ENCODE measurements at places on chromosomes 4 and X.
A peak's percentile ranks its signal among the peaks of the same experiment; 100 is the strongest.

GRCh38 chrX:48107717-48108116 is 22.7 kb upstream of the SPACA5B start:
- no peak for DNase-seq

DNA sequence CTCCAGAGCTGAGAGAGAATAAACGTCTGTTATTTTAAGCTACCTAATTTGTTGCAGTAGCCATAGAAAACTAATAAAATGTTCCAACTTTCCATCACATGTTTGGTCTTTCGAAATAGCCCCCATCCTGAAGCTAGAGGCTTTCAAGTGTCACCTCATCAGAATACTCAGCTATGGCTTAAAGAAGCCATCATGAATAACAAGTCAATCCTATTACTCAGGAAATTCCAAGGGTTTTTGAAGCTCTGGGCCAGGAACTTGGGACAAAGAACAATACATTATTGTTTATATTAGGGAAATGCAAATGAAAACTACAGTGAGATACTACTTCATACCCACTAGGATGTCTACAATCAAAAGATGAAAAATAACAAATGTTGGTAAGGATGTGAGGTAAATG is 42.2 kb downstream of the TBCK start:
- no peak for DNase-seq

- DNase-seq, result no peak
These were observed 235.4 kb downstream of the NAF1 start for GRCh38 chr4:162931286-162931685.

DNA sequence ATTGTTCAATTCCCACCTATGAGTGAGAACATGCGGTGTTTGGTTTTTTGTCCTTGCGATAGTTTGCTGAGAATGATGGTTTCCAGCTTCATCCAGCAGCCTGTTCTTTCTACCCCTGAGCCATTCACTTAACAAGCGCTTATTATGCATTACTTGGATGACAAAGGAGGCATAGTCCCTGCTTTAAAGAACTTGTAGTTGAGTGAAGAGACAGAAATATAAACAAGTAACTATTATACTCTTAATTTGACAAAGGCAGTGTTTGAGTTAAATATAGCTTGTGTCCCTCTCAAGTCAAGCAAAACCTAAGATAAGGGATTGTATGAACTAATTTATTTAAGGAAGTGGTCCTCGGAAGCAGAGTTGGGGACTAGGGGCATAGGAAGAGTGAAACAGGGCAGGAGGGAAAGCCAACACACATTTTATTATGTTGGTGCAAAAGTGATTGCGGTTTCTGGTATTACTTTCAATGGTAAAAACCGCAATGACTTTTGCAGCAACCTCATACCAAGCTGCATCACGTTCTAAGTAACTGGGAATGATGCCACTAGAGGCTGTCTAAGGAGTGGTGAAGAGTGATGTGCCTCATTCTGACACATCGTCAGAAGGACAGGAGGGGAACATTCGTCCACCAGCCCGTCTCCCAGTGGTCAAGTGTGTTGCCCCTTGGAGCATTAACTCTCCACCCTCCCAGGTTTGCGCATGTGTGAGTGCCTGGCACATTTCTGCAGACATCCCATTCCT is 41.8 kb downstream of the QDPR start:
- DNase-seq, result no peak

DNA sequence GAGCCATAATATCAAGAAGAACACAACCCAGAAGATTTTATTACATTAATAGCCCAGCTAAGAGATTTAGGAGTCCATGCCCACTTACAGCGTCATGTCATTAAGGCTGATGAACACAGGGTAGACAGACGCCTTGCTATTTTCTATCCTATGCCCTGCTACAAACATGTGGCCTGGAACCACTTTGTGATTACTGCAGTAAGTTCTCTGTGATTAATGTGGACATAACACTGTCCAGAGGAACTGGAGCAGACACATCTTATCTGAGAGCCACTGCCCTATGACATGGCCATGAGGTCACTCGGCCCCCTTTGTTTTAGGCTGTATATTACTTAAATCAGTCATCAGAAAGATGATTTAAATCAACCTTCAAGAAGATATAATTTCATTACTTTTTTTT is 211.7 kb downstream of the MAML3 start:
- no peak for DNase-seq

GRCh38 chrX:78106651-78106986 is 2.6 kb downstream of the PGK1 start:
- DNase-seq, result no peak

- DNase-seq, result no peak
These were observed 98.8 kb downstream of the NPNT start for GRCh38 chr4:105994061-105994460.

- peak; percentile 60 for DNase-seq
These were observed 127.6 kb upstream of the GATB start for GRCh38 chr4:151888367-151888866.

DNA sequence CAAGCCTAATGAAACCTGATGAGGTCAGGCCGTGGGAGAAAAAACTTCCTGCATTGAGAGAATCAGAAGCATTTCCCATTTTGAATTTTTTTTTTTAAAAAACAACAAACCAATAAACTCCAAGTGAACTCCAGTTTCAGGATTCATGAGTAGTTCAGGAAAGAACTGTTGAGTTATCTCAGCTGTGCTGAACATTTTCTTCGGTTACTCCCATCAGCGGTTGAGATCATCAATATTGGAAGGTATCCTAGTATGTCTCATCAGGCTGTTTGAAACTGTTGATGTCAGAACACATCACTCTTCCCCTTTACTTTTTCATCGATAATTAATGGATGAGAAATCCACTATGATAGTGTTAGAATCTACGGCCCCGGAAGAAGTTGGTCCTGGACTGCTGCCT is 82.4 kb upstream of the ADGRG2 start:
- DNase-seq, result no peak

- no peak for DNase-seq
These were observed 37.3 kb downstream of the APBB2 start for GRCh38 chr4:41177016-41177415.

GRCh38 chr4:930028-930551 is 2.0 kb downstream of the GAK start:
- DNase-seq, result peak; percentile 68

DNA sequence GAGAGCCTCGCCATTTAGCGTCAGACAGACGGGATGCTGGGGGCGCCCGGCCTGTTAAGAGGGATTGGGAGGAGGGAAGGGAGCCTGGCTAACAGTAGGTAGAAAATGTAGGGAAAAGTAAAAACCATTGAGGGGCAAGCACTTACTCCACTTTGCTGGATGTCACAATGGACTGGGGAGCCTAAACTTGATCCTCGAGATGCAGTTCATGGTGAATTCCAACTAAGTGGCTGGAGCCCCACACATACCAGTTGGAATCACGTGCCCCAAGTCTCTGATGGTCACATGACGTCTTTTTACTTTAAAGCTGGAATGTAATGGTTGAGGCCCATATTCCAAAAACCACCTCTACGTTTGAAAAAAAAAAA is 1.5 kb downstream of the PLS3 start:
- no peak for DNase-seq

- DNase-seq, result no peak
These were observed 123.0 kb upstream of the AP1S2 start for GRCh38 chrX:15977644-15978043.

DNA sequence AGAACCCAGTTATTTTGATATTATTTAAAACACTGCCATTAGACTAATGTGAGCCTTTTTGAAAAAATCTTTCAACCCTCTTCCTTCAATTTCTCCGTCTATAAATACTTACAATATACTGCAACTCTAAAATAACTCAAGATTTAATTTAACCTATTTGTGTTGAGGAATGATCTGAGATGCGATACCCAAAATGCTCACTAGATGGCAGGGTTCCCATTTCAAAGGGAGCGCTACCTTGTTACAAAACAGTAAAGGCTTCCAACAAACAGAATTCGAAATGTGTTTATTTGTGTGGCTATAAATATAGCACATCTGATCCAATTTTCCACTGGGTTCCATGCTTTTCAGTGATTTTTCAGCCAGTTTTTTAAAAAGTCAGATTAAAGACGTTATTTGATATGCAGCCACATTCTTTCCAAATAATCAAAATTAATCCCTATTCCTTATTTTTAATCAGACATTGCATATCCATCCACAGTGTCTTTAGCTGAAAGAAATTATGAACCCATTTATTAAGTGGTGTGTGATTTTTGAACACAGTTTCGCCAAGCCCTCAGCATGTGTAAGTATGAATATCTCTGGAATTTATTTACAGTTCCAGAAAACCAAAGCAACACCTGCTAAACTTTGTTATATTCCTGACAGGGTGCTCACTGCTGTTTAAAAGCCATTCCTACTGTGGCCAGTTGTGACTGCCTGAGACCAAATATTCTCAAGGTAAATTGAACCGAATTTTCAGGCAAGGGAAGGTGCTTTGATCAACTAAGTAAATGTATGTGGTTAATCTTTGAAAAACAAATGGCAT is 668.0 kb upstream of the LCORL start:
- peak; percentile 79 for DNase-seq

GRCh38 chr4:74793757-74794381 is 454 bp downstream of the BTC start:
- DNase-seq, result no peak

DNA sequence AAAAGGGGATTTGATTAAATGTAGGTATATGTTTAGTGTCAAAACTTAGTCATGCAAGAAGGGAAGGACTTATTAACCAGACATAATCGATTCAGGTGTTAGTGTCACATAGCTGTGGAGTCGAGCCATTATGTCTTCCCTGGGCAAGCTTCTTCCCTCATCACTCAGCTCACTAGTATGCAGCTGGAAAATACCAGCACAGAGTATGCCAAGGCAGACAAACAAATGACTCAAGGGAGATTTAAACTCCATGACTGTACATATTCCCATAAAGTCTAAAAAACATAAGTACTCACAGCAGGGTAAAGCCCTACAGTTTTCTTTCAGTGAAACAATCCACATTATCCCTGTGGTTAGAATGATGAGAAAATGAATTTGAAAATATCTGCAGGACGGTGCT is 304.5 kb downstream of the CBLL2 start:
- no peak for DNase-seq

- no peak for DNase-seq
These were observed 24.3 kb downstream of the HMX1 start for GRCh38 chr4:8847331-8847730.

DNA sequence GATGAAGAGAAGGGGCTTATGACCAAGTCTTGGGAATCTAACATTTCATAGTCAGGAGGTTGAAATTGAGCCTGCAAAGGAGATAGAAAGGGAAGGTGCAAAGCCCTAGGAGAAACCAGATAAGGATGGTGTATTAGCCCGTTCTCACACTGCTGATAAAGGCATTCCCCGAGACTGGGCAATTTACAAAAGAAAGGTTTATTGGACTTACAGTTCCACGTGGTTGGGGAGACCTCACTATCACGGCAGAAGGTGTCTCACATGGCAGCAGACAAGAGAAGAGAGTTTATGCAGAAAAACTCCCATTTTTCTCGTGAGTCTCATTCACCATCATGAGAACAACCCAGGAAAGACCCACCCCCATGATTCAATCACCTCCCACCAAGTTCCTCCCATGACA is 129.5 kb upstream of the LNX1 start:
- DNase-seq, result no peak

- peak; percentile 90 for DNase-seq
These were observed 21.0 kb upstream of the BCORL1 start for GRCh38 chrX:129961180-129962083.

GRCh38 chrX:22033818-22034217 is 1.7 kb downstream of the PHEX start:
- no peak for DNase-seq

- DNase-seq, result no peak
These were observed 828.3 kb downstream of the TECRL start for GRCh38 chr4:63580796-63581475.

DNA sequence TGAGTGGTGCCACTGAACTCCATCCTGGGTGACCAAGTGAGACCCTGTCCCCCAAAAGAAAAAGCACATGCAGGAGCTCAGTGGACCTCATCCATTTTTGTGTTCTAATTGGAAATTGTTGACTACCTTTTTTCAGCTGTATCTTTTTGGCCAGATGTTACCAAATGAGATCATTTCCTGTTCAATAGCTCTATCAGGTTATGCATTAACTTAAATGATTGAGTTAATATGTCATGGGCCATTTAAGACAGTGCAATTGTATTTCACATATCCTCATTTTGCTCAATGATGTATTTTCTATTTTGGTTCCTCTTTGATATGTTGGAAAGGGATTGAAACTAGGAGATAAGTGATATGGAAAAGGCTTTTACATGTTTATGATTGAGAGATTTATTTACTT is 26.2 kb upstream of the RHOH start:
- no peak for DNase-seq

DNA sequence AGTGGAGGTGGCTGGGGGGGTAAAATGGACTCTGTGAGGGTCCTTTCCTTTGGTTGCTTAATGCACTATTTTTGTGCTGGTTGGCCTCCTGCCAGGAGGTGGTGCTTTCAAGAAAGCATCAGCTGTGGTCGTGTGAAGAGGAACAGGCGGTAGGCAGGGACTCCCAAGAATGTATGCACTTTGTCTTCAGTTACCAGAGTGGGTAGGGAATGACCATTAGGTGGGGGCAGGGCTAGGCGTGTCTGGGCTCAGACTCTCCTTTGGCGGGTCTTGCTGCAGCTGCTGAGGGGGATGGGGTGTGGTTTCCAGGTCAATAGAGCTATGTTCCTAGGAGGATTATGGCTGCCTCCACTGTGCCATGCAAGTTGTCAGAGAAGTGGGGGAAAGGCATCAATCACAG is 509.0 kb downstream of the PCDH19 start:
- no peak for DNase-seq

- no peak for DNase-seq
These were observed 34.0 kb downstream of the INPP4B start for GRCh38 chr4:142812091-142812490.

- DNase-seq, result peak; percentile 54
These were observed 23.0 kb downstream of the GPR174 start for GRCh38 chrX:79167462-79167861.

DNA sequence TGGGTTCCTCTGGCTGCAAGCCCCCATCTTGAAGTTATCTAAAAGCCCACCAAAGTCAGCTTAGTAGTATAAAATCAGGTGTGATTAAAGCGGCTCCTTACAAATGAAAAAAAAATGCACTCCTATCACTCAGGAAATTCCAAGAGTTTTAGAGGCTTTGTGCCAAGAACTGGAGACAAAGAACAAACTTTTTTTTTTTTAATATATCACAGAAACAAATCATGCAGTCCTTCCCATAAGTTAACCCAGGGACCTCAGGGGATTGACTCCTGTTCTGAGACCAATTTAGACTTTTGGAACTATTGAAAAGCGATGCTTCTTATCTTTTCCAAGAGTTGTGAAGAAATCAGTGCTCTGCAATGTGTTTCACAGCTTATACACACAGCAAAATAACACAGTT is 53.6 kb downstream of the HHIP start:
- DNase-seq, result no peak

GRCh38 chrX:140821280-140821679 is 111.7 kb downstream of the LINC00632 start:
- no peak for DNase-seq

DNA sequence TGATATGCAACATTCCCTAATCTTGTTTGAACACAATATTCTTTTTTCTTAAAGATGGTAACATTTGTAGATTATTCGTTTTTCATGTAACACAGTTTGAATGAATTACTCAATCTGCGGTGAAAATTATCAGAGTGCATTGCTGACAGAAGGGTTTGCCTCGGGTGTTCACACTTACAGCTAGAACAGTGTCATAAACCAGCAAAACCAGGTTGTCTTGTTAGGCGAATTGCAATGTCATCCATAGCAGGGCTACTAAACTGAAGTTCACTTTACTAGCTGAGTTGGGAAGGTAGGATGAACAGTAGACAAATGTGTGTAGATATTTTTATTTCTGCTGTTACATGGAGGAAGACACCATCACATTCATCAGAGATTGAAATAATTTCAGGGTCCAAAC is 98.9 kb downstream of the SLC39A8 start:
- DNase-seq, result no peak

Measured in activated CD4-positive, alpha-beta T cell treated with anti-CD3 and anti-CD28 coated beads, Interleukin-2, amount 10 ng/mL, durations not matched to agents 24 days and 14 days (primary cell).